ENCODE measurements at places on chromosomes 5 and 9.
A peak's percentile ranks its signal among the peaks of the same experiment; 100 is the strongest.

- DNase-seq = no peak
Measured at GRCh38 chr9:116760636-116761035, 73.5 kb downstream of the TRIM32 start.

DNA sequence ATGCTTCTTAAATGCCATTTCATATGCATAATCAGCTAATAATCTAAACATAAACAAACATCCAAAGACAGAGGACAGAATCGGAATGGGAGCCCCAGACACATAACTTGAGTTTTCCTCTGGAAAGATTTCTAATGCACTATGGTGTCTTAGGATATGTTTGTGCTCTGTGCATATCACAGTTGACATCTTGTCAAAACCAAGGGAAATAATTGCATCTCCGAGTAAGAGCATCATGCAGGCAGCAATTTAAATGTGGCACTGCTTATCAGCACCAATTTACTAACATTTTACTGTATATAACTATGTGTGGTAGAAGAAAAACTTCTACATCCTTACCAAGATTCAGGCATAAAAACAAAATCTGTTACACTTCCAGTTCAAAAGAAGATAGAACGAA is 217.9 kb downstream of the GLIS3 start:
- DNase-seq = no peak

DNA sequence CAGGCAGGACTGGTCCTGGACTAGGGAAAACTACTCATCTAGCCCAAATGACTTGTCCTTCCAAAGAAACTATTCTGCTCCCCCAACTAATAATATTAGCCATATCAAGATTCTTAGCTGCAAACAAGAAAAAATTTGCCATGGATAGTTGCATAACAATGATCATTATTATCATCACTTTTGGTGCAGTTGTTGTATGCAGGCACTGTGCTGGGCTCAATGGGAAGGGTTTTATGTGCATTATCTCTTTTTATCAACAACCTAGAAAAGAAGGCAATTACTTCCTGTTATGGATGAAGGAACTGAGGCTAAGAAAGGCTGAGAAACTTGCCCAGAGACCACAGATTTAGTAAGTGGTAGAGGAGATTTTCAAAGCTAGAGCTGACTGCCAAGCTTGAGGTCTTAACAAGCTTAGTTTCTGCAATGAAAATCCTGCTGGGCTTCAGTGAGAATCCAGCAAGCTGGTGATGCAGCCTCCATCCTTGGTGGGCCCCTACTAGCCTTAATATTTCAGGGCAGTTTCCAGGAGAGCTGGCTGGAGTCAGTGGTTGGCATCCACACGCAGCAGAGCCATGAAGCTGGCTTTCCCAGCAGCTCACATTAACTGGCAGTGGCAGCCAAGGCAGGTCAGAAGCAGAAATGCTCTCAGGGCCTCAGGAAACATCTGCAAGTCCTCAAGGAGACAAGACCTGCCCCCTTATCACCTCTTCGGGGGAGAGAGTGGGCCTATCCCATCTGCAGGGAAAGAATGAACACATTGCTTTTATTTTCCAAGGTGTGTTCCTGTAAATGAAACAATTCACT is 20.5 kb upstream of the MEGF9 start:
- no peak for DNase-seq

- peak; percentile 76 for DNase-seq
Measured at GRCh38 chr5:38433160-38433861, 123.1 kb downstream of the LIFR start.

DNA sequence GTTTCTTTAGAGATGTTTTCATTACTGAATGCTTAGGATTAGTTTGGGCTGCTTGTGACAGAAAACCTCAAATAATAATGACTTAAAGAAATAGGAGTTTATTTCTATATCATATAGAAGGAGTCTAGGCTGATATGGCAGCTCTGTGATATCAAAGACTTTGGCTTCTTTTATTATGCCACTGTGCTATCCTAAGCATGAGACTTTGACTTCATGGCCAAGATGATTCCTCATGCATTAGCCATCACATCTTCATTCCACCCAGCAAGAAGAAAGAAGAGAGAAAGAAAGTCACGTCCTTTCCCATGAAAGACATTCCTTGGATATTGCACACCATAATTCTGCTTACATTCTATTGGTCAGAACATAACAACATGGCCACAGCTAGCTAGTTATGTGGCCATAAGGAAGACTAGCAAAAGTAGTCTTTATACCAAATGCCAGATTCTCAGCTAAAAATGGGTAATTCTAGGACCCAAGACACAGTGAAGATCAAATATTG is 76.2 kb downstream of the DAPK1 start:
- DNase-seq = no peak

GRCh38 chr9:133994353-133995011 is 2.4 kb upstream of the VAV2 start:
- peak; percentile 78 for DNase-seq

GRCh38 chr9:91245431-91246313 is 116.0 kb downstream of the AUH start:
- no peak for DNase-seq

DNA sequence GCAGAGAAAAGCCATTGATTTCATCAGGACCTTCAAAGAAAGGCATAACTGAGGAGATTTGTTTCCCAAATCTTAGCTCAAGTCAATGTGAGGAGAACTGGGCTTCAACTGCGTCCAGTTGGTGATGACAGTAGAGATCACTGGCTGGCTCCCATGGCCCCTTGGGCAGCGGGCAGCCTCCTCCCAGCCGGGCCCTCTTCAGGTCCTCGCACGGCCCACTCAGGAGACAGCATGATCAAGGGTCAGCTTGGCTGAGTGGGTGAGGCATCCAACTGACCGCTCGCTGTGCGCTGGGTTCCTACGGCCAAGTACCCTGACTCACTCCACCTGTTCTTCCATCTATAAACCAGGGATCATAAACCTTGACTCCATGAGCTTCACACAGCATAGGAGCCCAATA is 274.0 kb downstream of the NSG2 start:
- DNase-seq = no peak

DNA sequence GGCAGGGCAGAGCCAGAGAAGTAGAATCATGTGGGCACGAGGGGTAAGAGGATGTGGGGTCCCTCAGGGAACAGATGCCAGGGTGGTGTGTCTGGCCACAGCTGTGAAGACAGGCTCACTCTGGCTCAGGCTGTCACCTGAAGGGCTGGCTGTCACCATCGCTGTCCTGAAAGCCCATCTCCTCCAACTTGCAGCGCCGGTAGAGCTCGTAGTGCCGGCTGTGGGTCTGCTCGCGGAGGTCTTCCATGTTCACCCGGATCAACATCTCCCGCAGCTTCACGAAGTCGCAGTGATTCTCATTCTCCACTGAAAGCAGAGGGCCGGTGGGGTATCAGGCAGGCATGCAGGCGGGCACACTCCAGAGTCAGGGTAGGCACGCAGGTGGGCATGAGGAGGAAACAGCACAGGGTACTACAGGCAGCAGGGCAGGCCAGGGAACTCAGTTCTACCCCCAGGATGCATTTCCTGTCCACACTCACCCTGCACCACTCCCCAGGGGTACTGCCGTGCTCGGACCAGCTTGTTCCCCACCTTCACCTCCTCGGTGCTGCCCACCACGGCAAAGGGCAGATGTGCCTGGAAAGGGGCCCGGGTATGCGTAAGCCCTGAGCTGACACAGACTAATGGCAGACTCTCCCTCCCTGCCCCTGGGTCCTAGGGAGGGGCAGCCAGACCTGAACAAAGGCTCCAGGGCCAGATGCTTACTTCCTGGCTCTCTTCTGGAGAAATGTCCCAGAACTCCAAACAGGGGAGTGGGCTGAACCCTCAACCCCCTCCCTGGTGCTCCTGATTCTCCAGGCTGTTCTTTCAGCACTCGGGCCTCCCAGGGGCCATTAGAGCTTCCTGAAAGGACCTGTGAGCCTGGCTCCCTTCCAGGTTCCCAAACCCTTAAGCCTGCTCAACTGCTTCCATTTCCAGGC is 14.4 kb downstream of the CCNI2 start:
- DNase-seq = no peak

- no peak for DNase-seq
Measured at GRCh38 chr5:9898319-9898718, 268.2 kb upstream of the TAS2R1 start.

DNA sequence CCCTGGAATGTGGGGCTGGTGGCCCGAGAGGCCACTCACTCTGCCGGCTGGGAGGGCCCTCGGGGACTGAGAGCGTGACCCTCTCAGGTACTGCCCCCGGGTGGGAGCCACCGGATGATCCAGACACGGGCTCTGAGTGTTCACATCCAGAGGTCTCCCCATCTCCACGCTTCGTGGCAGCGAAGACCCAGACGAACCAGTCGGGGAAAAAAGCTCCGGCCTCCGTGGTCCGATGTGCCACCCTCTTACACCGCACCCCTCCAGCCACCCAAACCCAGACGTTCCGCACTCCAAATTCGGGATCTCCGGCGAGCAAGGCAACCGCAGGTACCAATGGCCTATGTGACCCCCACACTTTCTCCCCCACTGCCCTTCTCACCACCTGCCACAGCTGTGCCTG is 49.5 kb downstream of the AMBP start:
- DNase-seq = no peak

GRCh38 chr9:129135476-129135875 is 24.3 kb downstream of the PTPA start:
- no peak for DNase-seq

- DNase-seq = peak; percentile 55
Measured at GRCh38 chr5:150081541-150082283, 4.6 kb downstream of the CSF1R start.

DNA sequence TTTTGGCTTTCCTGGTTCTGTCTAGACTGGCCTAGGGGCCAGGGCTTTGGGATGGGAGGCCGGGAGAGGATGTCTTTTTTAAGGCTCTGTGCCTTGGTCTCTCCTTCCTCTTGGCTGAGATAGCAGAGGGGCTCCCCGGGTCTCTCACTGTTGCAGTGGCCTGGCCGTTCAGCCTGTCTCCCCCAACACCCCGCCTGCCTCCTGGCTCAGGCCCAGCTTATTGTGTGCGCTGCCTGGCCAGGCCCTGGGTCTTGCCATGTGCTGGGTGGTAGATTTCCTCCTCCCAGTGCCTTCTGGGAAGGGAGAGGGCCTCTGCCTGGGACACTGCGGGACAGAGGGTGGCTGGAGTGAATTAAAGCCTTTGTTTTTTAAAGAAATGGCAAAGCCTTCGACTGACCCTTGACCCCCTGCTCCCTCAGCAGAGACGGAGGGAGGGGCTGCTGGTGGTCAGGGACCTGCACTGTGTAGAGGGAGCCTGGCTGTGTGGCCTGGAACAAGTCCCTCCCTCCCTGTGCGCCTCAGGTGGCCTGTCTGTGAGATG is 11.1 kb downstream of the FPGS start:
- no peak for DNase-seq

DNA sequence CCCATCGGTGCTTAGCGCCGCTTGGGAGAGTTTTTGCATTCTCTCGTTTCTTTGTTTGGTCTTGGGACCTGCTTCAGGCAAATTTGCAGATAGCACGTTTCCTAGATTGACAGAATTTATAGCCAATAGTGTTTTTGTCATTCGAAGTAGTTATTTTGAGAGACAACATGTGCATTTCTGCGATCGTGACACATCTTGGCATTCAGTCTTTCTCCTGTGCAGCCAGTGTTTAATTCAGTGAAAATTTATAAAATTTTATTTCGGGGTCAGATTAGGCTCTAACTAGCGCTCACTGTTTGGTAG is 830 bp downstream of the PRRC1 start:
- no peak for DNase-seq

DNA sequence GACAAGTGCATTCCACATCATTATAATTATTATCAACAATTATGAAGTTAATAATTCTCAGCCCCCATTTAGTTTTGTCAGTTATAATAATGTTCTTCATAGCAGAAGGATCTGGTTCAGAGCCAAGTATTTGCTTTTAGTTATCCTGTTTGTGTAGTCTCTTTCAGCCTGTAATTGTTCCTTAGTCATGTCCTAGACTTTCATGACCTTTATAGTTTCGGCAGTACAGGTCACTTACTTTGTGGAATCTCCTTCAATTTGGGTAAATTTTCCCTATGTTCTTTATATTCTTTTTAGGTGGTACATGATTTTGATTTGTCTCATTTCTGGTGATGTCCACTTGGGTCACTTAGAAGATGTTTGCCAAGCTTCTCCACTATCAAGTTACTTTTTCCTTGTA is 34.3 kb downstream of the UBE2R2 start:
- no peak for DNase-seq

DNA sequence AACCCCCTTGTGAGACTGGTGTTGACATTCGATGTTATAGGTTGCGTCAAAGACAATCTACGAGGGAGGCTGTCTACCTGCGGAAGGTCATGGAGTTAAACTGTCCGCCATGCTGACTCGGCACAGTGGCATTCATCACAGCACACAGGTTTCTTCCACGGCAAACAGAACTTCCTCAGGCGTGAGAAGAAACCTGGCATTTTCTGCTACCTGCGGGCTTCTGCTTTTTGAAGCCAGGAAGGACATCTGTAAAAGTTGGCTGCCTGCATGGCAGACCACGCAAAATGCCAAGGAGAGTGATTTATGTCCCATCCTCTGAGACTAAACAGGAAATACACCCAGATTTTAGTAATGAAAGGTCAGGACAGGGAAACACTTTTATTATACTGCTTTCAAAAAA is 809.8 kb upstream of the NUDT12 start:
- no peak for DNase-seq

DNA sequence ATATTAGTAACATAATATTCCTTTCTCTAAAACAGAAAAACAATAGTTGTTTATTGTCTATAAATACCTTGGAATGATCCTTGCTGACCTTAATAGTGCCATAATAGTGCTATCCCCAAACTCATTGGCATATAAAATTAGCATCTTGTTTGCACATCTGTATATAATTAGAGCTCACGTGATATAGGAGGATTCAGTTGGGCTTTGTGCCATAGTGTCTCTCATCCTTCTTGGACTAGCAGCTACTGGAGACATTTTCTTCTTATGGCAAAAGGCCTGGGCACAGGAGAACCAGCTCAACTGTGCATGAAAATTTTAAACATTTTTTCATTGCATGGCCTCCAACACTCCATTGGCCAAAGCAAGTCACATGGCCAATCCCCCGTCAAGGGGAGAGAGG is 342.5 kb downstream of the SPATA31D1 start:
- DNase-seq = no peak

- no peak for DNase-seq
Measured at GRCh38 chr5:76674330-76675066, 41.4 kb upstream of the F2R start.

DNA sequence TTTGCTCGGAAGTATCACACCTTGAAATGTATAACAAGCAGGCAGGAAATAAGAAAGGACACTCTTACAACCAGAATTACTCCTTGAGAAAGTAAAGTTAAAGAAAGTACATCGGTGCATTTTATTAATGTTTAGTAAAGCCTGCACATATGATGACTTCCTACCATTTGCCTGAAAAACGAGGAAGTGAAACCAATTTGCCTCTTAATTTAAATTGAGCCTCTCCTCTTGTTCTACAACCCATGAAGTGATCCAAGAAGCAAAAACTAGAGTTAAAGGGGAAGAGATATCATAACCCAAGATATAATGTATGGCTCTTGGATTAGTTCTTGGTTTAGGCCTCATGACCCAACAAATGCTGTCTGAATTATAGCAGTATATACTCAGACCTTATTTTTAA is 95.6 kb downstream of the GNAQ start:
- DNase-seq = no peak

All from muscle of arm (tissue), 14 donors.